ENCODE measurements at places on chromosomes 6 and 20.
A peak's percentile ranks its signal among the peaks of the same experiment; 100 is the strongest.

GRCh38 chr6:90393232-90393884 is 96.7 kb upstream of the BACH2 start:
- DNase-seq = peak; percentile 55

- no peak for DNase-seq
Measured at GRCh38 chr6:9101920-9102319, 666.6 kb upstream of the SLC35B3 start.

DNA sequence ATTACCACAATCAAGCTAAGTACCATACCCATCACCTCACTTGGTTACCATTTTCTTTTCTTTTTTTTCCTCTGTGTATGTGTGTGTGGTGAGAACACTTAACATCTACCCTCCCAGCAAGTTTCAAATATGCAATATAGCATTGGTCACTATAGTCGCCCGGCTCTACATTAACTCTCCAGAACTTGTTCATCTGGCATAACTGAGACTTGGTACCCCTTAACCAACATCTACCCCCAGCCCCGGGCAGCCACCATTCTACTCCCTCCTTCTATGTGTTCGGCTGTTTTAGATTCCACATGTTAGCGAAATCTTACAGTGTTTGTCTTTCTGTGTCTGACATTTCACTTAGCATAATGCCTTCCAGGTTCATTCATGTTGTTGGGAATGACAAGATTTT is 89.0 kb upstream of the TOP1 start:
- no peak for DNase-seq

GRCh38 chr20:37475252-37475651 is 45.8 kb upstream of the NNAT start:
- no peak for DNase-seq

DNA sequence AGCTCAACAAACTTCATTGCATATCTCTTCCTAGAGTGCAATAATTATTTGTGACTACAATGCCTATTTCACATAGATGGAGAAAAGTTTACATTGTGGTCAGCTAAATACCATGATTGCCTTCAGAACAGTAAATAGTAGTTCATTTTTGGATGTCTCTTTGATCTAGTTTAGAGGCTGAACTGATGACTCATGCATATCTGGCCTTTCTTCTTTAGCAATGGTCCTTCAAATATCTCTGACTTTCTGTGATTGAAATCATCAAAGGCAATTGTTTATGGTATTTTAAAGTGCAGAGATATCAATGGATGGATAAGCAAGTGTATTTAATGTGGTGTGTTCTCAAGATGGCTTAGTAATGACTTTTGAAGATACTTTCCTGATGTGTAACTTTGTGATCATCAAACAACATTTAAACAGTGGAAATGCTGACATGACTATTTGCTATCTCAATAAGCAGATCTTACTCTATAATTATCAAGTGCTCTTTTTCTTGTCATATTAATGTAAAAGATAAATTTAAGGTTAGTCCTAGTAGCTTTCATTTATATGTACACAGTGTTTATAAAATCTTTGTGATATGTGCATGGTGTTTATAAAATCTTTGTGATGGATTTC is 523.7 kb upstream of the SLC35B3 start:
- no peak for DNase-seq

GRCh38 chr6:48111575-48111974 is 578 bp upstream of the PTCHD4 start:
- DNase-seq = no peak

GRCh38 chr20:33781133-33781532 is 30.0 kb upstream of the CHMP4B start:
- DNase-seq = no peak

Data from activated naive CD4-positive, alpha-beta T cell (primary cell).